Upper lobe of left lung (tissue), 6 donors: ENCODE measurements at places on chromosomes 6 and 20. TPM values are rescaled to one million over a fixed set of nuclear protein-coding genes. Genes with fewer than 3 reads are reported as not detected.
A peak's percentile ranks its signal among the peaks of the same experiment; 100 is the strongest.

DNA sequence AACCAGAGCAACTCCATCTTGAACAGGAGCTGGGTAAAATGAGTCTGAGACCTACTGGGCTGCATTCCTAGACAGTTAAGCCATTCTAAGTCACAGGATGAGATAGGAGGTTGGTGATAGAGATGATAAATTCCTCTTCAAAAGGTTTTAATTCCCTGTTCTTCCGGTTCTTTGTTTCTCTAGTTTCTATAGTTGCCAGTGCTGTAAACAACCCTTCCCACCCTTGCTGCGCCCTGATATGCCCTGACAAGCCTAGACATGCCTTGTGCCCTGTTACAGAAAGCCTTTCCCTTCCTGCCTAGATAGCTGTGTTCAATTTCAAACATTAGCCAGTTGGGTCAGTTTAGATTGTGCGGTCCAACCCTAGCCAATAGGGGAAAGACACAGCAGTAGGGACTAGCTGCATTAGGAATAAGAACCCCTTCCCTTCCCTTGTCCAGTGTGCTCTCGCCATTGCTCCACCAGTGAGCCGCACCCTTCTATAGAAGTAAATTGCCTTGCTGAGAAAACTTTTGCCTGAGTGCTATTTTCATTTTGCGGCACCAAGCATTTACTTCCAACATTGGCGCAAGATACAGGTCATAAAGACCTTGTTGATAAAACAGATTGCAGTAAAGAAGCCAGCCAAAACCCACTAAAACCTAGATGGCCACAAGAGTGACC lies 52.5 kb upstream of the CCN2 start:
- H3K4me3 ChIP-seq = no peak overlapping the region
- DNase-seq = no peak
- no peaks in the 10 kb centered on the region for H3K4me1 ChIP-seq
- H3K36me3 ChIP-seq = no peaks in the 10 kb centered on the region

GRCh38 chr6:43304361-43304760 lies 4.3 kb downstream of the CRIP3 start:
- H3K27ac ChIP-seq = no peak overlapping the region
- H3K36me3 ChIP-seq = no peaks in the 10 kb centered on the region
- no peak for DNase-seq
- H3K4me3 ChIP-seq = no peak overlapping the region
- H3K27me3 ChIP-seq = no peaks in the 10 kb centered on the region
- peaks cover 13% of the 10 kb centered on the region for H3K4me1 ChIP-seq

DNA sequence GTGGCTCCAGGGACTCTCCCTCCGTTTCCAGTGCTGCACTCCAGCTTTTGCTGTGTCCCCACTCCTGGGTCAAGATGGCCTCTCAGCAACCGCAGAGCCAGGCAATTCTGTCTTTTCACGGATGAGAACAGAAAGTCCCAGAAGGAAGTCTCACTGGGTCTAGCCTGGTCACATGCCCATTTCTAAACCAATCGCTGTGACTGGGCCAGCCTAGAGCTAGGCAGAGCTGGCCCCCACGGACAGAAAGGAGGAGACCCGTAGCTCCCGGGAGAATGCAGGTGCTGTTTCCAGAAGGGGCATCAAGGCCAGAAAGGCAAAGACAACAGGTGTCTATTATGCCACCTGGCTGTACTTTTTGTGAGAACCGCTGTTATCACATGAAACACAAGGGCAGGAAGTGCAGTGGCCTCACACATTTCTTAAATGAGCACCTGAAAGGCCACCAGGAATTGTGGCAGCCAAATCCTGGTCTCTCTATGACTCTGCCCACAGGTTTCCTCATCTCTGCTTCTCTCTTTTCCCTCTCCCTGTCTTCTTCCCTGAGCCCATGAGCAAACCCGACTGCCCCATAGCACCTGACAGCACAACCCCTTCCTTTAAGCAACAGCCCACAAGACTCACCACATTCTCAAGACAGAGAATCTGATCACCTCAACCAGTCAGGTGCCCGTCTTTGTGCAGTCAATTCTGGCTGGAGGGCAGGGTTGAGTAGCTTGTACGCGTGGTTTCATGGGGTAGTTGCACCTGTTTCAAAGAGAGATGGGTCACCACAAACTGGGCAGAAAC lies 37.1 kb upstream of the B4GALT5 start:
- no peaks in the 10 kb centered on the region for H3K4me1 ChIP-seq
- H3K27me3 ChIP-seq = no peaks in the 10 kb centered on the region
- H3K4me3 ChIP-seq = no peak overlapping the region
- peak overlapping the region; percentile 51 for H3K27ac ChIP-seq
- no peak for DNase-seq

- H3K36me3 ChIP-seq = no peaks in the 10 kb centered on the region
- H3K27ac ChIP-seq = no peak overlapping the region
- DNase-seq = no peak
- H3K4me1 ChIP-seq = peaks cover 45% of the 10 kb centered on the region
- H3K27me3 ChIP-seq = no peaks in the 10 kb centered on the region
- H3K4me3 ChIP-seq = no peak overlapping the region
Measured at GRCh38 chr6:144365271-144365670, 80.1 kb downstream of the UTRN start.

- no peaks in the 10 kb centered on the region for H3K27me3 ChIP-seq
- no peak overlapping the region for H3K4me3 ChIP-seq
- DNase-seq = no peak
- no peaks in the 10 kb centered on the region for H3K4me1 ChIP-seq
Measured at GRCh38 chr20:61400499-61400898, 148.4 kb downstream of the CDH4 start.

DNA sequence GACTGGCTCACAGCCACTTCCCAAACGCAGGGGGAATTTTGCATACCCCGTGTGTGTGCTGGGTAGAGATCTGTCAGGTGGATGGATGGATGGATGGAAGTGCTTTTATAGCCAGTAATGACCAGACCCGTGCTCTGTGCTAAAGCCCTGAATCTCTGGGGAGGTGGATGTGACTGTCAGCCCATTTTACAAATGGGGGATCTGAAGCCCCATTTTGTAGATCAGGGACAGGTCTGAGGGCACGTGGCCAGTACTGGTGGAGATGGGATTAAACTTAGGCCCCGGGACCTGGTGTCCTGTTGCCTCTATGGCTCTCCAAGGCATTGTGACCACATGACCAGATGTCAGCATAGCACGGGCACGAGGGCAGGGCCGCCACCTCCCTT lies 38.2 kb upstream of the ZBP1 start:
- no peak overlapping the region for H3K27ac ChIP-seq
- peak; percentile 12 for DNase-seq
- H3K4me3 ChIP-seq = no peak overlapping the region

DNA sequence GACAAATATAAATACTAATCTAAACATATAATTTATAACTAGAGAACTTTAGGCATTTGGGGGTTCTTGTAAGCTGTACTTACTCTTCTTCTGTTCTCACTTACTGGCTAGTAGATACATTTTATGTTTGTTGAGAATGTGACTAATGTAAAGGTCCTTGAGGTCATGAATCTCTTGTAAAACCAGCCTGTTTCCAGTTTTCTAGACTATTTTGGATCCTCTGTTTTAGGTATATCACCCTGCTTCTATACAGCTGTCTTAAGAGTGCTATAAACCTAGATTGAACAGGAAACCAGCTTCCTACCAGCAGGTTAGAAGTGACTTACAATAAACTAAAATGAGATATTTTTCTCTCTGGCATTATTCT lies 134.2 kb downstream of the PLCB4 start:
- H3K4me1 ChIP-seq = no peaks in the 10 kb centered on the region
- no peaks in the 10 kb centered on the region for H3K36me3 ChIP-seq
- no peak overlapping the region for H3K4me3 ChIP-seq

C6orf15 gene
- not detected for total RNA-seq

SSTR4 gene
- not detected for total RNA-seq

TRIM10 gene
- not detected for total RNA-seq
